ENCODE measurements at places on chromosomes 4 and X.
A peak's percentile ranks its signal among the peaks of the same experiment; 100 is the strongest.

DNA sequence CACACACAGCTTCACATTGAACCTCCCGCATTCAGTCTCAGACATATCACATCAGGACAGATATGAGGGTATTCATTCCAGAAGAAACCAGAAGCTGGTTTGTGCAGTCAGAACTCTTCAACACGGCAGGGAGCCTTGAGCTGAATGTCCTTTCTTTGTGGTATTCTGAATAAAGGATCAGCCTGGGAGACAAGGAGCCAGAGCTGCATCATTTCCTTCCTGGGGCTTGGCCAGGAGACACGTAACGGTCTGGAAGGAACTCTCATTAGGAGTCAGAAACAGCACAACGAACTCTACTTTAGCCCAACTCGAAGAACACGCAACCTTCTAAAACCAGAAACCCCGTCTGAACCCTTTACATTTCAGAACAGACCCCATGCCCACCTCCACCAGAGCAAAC is 46.4 kb downstream of the KDR start:
- DNase-seq: no peak

- DNase-seq: no peak
These were observed 113.6 kb downstream of the GLUD2 start for GRCh38 chrX:121160987-121161386.

DNA sequence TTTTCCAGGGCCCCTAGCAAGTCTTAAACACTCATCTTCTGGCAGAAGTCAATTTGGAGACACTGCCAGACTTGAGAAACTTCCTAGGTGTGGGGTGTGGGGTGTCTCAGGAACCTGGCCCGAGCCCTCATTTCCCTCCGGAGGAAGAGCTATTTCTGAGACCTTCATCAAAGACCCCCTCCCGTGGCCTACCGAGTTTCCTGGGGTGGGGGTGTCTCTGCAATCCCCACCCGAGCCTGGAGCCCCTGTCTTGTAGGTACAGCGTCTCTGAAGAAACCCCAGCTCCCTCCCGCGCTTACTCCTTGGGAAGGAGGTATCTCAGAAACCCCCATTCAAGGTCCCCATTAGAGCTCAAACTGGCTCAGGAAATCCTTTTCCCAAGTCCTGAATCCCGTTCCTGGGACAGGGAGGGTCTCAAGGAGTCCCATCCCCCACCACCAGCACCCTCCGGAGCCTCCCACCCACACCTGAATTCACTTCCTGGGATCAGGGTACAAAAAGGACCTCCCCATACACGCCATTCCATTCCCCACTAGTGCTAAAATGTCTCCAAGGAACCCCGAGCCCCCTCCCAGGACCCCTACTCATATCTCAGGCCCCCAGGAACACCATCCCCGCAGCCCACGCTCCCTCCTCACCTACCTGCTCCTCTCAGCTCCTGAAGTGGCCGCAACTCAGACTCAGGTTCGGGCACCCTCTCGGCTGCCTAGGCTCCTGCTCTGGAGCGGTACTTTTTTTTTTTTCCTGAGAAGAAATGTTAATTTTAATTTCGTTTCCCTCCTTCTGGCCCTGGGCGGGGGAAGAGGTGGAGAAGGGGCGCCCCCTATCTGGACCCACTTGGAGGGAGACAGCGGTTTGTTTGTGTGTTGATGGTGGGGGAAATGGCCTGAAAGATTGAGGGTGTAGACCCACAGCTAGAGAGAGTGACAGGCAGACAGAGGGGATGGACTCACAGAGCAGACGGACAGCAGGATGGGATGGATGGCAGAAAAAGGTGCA is 1.1 kb downstream of the SLC38A5 start:
- DNase-seq: no peak

DNA sequence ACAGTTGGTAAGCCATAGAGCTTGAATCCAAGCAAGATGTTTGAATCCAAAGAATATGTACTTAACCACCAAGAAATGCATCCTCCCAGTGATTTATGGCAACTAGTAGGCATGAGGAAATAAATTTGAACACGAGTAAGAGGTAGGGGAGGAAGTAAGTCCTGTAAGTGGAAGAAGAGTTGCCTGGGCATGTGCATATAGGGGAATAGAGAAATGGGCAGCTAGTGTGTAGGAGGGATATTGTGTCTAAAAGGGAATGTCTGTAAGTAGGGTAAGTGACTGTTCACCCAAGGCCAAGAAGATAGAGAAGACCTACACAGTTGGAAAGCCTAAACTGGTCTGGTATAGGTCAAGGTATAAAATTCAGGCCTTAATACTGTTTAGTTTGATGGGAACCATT is 4.6 kb downstream of the SH3BGRL start:
- DNase-seq: no peak

DNA sequence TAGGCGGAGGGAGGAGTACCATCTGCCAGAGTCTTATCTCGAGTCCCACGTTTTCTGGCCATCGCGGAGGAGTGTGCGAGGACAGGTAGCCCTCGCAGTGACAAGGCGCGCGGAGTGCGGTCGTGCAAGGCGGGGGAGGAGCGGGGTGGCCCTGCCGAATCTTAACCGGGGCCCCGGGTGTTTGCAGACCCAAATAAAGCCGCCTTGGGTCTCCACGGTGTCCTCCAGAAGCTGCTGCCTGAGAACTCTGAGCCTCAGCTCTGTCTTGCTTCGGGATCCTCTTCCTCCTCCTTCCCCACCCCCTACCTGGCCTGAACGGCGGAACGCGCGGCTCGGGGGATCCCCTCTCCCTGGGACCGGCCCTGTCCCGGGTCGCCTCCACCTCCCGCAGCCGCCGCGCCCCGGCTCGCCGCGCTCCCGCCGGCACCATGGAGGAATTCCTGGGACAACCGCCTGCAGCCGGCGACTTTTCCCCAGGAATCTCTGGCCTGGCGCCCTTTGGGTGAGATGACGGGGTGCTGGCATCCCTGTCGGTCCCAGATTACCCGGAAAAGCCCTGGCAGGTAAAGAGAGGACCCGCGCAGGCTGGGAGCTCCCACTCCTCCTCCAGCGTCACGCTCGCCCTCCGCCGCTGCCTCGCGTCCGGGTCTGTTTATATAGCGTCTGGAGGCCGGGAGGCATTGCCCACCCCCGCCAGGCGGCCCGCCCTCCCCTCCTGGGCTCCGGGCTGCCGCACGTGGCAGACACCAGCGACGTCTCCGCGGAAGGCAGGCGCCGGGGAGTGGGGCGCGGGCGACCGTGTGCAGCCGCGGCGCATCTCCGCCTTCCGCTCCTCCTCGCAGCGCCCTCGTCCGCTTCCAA is at the start of gene GALNTL6:
Gene GALNTL6 (plus strand): TSS at position 740 of the 861 bp plus-strand sequence.
- DNase-seq: peak; percentile 9

GRCh38 chrX:112587194-112587593 is 92.5 kb downstream of the LHFPL1 start:
- DNase-seq: no peak

DNA sequence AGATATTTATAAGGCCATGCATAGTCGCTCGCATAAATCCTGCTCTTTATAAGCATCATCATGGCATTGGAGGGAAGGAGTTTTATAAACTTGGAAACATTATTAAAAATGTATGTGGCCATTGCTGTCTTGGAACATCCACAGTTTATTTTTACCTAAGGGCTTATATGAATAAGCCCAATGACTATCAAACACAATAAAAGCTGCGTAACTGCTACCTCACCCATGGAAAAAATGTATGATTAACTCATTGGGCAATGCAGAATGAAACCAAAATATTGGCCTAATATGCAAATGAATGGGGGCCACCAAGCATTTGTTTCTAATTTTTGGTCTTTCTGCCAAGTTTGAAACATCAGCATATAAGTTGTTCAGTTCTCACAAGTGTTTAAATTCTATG is 19.1 kb downstream of the GEMIN8 start:
- no peak for DNase-seq

DNA sequence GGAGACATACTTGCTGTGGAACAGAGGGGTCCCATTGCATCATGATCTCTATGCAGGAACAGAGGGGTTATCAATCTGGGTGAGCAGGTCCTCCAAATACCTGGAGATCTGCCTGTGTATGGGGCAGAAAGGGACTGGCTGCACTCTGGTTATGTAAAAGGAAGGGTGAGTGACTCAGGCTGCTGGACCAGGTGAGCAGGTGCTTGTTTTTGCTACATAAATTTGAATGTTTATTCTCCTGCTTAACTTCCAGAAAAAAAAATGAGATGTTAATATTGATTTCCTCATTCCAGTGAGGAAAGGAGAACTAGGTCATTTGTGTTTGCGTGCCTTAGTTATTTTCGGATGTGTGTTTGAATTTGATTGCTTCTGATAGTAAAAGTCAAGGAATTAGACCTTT is 225.8 kb upstream of the TRAM1L1 start:
- no peak for DNase-seq

- no peak for DNase-seq
These were observed 7.0 kb downstream of the TMSB4X start for GRCh38 chrX:12981880-12982279.

GRCh38 chrX:146707781-146708180 is 101.8 kb upstream of the CXorf51B start:
- no peak for DNase-seq

DNA sequence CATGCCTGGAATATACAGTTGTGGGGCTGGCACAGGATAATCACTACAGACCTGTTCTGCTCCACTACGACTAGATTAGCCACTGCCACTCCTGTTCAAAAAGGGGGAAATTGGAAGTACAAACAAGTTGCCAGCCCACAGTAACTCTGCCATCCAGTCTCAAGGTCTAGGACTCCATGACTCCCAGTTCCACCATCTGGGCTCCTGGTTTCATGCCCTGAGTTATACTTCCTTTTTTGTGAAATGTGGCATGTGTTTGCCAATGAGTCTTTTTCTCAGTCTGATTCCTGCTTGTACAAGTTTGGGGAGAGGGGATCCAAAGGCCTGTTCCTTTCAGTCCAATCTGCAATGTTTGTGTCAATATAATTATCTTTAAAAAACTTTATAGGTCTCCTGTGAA is 1.0 kb upstream of the BLOC1S4 start:
- no peak for DNase-seq

- DNase-seq: no peak
These were observed 144.0 kb upstream of the ADAMTS3 start for GRCh38 chr4:72712997-72713396.

DNA sequence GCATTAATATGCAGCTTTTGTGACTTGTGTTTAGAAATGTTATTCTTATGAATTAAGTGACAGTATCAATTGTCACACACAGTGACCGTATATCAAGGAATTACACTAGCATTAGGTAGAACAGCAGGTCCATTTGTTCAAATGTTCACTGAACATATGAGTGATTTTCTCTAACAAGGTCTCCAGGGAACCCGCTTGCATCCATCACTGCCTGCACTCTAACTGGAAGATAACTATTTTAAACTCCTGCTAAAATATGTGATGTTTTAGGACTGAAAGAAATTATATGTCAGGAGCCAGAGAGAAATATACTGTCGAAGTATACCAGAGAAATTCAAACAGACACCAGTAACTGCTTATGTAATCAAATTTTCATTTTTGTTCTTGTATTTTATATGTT is 1395.7 kb downstream of the PCDH18 start:
- no peak for DNase-seq

GRCh38 chrX:50615570-50616158 is 145.0 kb upstream of the DGKK start:
- DNase-seq: no peak

DNA sequence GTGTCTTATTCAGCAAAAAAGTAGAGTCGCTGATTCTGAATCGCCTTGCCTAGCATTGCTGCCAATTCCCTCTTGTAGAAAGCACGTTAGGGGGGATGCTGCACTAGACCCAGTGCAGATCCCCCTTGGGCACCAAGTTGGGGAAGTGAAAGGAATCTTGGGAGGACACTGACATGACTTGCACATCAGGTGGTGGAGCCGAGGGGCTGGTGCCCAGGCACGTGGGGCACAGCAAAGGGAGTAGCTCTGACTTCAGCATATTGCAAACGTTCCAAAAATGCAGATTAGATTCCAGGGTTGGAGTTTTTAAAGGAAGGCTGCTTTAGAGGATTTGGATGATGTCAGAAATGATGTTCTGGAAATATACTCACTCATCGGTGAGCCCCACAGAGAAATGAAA is 47.4 kb upstream of the GPM6B start:
- no peak for DNase-seq

GRCh38 chrX:48003367-48003757 is 427 bp downstream of the ZNF182 start:
- DNase-seq: no peak

DNA sequence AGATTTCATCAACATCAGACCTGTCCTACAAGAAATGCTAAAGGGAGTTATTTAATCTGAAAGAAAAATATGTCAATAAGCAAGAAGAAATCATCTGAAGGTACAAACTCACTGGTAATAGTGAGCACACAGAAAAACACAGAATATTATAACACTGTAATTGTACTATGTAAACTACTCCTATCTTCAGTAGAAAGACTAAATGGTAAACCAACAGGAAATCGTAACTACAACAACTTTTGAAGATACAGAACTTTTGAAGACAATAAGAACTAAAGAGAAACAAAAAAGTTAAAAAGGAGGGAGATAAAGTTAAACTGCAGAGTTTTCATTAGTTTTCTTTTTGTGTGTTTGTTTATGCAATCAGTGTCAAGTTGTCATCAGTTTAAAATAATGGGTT is 12.4 kb downstream of the MED14 start:
- no peak for DNase-seq

GRCh38 chr4:170008371-170008770 is 17.8 kb downstream of the MFAP3L start:
- DNase-seq: peak; percentile 2

DNA sequence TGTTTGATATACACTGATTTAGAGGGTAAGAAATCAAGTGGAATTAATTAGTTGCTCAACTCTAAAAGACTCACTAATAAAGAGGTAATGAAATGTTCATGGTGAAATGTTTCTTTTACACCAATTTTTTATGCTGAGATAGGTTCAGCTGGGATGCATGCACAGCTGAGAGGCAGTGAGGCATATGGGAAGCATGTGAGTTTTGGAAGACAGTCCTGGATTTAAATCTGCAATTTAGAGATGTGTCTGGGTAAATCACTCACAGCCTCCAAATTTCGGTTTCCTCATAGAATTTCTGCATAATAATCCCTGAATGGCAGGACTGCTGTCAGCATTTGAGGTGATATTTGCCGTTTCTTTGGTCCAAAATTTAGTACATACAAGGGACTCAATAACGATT is 48.2 kb upstream of the AADAT start:
- no peak for DNase-seq

- DNase-seq: no peak
These were observed 282.1 kb upstream of the EMCN start for GRCh38 chr4:100799761-100800539.

GRCh38 chrX:125202591-125203248 is 117.0 kb upstream of the TEX13C start:
- DNase-seq: no peak

GRCh38 chr4:84085986-84086385 is 413.1 kb downstream of the NKX6-1 start:
- no peak for DNase-seq

GRCh38 chr4:167100120-167100519 is 134.2 kb downstream of the SPOCK3 start:
- DNase-seq: no peak

- DNase-seq: no peak
These were observed 101.3 kb downstream of the LARP1B start for GRCh38 chr4:128162434-128162833.

DNA sequence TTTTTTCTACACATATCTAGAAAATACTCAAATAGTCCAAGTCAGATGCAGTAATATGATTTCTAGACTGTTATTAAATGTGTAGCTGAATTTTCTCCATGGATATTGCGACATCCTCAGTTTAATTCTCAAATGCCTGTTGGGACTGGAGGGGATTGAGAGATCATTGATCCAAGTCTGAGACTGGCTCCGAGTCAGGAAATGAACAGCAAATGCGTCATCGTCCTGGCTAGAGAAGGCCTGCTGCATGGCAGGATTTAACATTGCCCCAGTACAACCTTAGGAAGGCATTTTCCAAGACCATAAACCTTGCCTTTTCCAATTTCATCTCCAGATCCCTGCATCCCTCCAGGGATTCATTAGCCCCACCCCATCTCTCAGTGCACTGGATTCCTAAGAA is 56.6 kb upstream of the SLC6A14 start:
- no peak for DNase-seq

Measured in DMS79 treated with DMSO at 0.1 percent for 48 hours (cell line).